Left cardiac atrium (tissue), 4 donors: ENCODE measurements at places on chromosomes 6 and 20. TPM values are rescaled to one million over a fixed set of nuclear protein-coding genes. Genes with fewer than 3 reads are reported as not detected.

GRCh38 chr6:126781582-126781981 lies 336.9 kb upstream of the RSPO3 start:
- no peak for DNase-seq

- DNase-seq: no peak
These were observed 15.0 kb downstream of the PBOV1 start for GRCh38 chr6:138203315-138203714.

DNA sequence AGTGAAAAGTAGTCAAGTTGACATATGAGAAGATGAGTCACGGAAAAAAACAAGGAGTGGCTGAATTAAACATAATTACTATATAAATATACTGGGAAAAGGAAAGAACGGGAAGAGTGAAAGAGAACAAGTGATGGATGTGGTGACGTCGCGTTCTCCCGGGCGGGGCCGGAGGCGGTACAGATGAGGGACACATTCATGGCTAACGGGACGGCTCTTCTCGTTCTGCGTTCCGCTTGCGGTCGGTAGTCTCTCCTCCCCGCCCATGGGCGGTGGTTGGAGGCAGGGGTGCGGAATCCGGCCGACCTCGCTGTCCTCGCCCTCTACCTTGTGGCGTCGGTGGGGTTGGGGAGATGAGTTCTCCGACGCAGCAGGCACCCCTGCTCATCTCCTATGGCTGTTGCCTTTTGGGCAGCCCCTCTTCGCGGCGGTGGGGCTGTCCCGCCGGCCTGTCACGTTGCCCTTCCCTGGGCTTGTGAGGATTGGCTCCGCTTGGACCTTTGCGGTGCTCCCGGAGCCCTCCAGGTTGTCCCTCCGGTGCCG lies 22.5 kb downstream of the HLA-G start:
- DNase-seq: peak; percentile 24

GRCh38 chr6:144277174-144277573 lies 8.0 kb upstream of the UTRN start:
- no peak for DNase-seq

DNA sequence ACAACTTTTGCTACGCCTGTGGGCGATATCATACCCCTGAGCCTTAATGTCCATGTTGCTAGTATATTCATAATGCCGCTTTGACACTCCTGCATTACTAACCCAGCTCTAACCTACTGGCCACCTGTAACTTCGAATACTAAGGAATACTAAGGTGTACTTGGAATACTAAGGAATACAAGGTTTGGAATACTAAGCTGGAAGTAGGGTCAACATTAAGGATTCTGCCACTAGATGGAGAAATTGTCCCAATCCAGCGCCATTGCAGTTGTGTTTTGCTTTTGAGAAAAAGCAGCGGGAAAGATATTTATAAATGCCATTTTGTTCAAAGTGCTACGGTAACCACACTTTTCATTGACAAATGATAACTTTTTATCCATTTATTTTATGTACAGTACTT lies 10.7 kb downstream of the TBXT start:
- DNase-seq: no peak

The BPI gene
- not detected for total RNA-seq

The TRIM40 gene
- total RNA-seq: not detected

The HLA-DRB5 gene
- total RNA-seq: 27.1 TPM

The VTA1 gene
- total RNA-seq: 26.9 TPM
